Fibroblast of skin of left biceps (primary cell): ENCODE measurements at places on chromosomes 11 and 22.

DNA sequence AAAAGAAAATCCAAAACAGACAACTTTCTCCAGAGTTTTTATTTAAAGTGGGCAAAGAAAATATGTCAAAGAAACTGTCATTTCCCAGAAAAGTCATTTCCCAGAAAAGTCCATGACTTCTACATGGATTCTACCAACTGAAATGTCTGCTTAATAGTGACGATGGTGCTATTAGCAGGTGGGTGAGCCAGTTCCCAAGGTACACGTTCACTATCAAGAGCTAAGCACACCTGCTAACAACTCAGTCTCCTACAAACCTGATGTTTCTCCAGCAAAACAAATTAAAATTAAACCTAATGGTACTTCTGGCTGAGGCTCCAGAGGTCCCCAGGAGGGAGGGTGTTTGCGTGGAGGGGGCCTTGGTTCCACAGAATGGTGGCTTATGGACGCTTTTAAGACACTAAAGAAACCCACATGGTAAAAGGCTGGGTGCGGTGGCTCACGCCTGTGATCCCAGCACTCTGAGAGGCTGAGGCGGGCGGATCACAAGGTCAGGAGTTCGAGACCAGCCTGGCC lies 26.8 kb downstream of the POU2AF1 start:
- DNase-seq: no peak

DNA sequence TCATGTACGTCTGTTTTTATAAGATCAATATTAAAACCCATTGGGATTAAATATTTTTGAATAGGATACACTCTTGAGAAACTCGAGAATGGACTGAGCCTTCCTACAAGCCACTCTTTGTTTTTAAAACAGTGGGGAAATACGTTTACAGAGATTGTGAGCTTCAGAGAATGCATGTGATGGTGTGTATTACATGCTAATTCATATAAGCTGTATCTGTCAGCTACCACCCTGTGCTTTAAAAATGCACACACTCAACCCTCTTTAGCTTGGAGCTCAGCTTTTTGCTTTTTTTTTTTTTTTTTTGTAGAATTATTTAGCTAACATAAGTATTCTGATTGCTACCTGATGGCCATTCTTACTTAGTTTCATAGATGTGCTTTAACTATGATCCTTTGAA lies 46.3 kb upstream of the ASPHD2 start:
- no peak for DNase-seq

DNA sequence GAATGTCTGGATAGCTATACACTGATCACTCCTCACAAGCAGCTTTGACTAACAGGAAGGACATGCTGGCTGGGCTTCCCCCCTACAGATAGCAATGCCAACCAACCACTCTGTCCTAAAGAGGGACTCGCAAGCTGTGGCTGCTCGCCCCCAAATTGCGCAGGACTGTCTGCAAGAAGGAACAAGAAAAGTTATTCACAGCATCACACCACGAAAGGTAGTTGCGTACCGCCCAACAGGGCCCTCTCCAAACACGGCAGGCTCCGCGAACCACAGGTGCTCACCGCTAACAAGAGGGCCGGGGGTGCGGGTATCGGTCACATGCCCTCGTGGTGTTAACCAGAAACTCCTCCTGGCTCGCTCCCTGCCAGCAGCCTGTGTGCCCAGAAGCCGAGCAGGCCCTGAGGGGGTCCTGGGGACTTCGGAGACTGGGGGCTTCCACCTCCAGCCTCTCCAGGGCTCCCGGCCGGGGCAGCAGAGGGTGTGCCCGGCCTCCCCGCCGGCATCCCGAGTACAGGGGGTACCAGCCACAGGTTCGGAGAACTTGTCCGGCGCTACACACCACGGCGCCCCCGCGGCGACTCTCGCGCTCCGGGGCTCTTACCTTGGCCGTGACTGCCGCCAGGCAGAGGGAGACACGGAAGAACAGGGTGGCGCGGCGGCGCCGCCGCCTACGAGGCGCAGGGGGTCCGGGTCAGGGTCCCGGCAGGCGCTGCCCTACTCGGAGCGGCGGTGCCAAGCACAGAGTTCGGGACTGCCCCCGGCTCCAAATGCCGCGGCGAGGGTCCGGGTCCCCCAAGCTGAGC lies 682 bp downstream of the LARGE1 start:
- no peak for DNase-seq

- no peak for DNase-seq
Observed at GRCh38 chr11:11420191-11420898, 67.3 kb upstream of the CSNK2A3 start.

DNA sequence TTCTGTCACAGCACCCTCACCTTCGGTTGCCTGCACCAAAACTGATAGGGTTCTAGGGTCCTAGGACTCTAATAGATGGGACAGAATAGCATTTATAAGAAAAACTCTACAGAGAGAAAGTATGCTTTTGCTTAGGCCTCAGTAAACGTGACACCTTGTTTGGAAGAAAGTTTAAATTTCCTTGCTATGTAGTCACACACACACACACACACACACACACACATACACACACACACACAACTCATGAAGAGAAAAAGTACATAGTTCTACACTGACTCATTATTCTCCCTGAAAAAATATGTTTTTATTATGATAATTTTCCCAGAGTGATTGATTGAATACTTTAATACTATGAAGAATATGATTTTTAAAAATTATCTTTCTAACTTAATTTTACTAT lies 220.8 kb upstream of the SNX19 start:
- DNase-seq: peak; percentile 14

DNA sequence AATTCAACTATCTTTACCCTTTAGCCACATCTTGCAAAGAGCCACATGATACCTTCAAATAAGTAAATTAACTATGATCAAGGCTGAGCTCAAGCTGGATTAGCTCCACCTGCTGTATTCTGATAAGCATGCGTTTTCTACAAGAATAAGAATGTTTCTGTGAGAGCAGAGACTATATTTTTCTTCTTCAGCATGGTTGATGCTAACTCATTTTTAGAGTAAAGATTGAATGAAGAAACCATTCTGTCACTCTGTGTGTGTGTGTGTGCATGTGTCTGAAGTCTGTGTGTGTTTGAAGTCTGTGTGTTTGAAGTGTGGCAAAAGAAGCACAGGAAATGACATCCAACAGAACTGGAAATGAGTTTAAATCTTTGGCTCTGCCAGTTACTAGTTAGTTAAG lies 12.0 kb upstream of the LAYN start:
- no peak for DNase-seq

DNA sequence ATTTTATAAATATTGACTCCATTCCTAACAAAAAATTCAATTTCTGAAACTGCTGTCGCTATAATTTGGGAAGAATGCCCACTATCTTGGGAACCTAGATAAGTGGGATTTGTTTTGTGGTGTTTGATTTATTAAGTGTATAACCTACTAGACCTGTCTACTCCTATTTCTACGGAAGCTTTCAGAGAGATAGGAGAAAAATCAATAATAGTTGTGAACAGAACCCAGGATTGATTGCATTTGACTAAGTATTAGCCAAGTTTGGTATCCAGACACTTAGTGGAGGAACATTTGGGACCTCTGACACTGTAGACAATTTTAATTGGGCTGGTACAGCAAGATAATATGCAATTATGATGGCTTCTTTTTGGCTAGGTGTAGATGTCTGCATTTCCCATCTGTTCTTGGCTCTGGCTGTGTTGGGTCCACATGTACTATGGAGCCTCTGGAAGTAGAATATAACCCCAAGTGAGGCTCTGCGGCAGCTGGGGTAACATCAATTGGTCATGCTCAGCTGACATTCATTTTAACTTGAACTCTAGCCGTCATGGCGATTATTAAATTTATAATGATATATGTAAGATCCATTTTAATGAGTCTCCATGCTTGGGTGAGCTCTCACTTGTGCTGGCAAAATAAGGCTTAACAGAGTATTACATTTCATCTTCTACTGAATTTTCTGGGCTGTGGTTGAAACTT lies 111.5 kb upstream of the E2F8 start:
- no peak for DNase-seq

GRCh38 chr11:123239191-123240150 lies 44.4 kb upstream of the CLMP start:
- no peak for DNase-seq

- DNase-seq: no peak
Observed at GRCh38 chr11:62124186-62125113, 639 bp downstream of the INCENP start.

- no peak for DNase-seq
Observed at GRCh38 chr11:57349491-57350274, 11.5 kb downstream of the P2RX3 start.

- DNase-seq: peak; percentile 61
Observed at GRCh38 chr11:87444993-87445392, 407.3 kb downstream of the TMEM135 start.

GRCh38 chr11:65327021-65327420 lies 6.6 kb upstream of the DPF2 start:
- no peak for DNase-seq

- DNase-seq: no peak
Observed at GRCh38 chr22:40056559-40056958, 61.8 kb downstream of the FAM83F start.

DNA sequence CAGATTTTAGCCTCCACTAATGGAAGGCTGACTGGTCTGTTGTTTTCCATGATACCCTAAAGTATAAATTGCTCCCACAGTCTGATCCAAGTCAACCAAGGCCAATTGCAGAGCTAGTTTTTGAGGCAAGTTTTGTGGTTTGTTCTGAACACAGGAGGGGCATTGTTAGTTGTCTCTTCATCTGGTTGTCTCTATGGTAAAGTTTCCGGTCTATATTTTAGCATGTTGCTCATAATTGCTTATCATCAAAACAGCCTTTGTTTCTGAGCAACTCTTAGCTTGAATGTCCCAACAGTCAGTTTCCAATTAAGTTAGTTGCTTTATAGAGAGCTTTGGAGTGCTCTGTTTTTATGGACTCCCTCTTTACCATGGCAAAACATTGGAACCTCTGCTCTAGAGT lies 217.6 kb upstream of the CARD18 start:
- DNase-seq: no peak

DNA sequence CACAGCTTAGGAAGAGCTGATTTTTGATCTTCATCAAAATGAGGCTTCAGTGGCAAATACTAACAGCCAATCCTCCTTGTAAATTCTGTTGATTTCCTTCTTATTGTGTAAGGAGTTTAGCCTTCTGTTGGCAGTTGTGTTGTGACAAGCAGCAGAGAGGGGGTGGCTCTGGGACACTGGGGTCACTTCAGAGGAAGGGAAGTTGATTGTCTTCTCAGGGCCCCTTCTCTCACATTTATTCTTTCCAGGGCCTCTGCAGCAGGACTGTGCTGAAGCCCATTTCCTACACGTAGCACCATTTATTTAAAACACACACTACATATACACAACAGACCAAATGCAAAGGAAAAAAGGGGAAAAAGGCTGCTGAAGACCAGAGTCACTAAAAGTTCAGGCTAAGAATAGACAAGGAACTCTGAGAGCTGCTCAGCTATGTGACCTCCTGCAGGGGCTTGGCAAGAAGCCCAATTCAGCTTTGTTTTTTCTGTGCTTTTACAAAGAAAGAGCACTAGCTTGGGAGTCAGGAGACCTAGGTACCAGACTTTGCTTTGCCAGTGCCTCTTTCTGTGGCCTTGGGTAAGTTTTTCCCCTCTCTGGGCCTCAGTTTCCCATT lies 28.3 kb upstream of the UPB1 start:
- DNase-seq: no peak

- DNase-seq: peak; percentile 94
Observed at GRCh38 chr11:12552692-12553091, 121.5 kb upstream of the TEAD1 start.

DNA sequence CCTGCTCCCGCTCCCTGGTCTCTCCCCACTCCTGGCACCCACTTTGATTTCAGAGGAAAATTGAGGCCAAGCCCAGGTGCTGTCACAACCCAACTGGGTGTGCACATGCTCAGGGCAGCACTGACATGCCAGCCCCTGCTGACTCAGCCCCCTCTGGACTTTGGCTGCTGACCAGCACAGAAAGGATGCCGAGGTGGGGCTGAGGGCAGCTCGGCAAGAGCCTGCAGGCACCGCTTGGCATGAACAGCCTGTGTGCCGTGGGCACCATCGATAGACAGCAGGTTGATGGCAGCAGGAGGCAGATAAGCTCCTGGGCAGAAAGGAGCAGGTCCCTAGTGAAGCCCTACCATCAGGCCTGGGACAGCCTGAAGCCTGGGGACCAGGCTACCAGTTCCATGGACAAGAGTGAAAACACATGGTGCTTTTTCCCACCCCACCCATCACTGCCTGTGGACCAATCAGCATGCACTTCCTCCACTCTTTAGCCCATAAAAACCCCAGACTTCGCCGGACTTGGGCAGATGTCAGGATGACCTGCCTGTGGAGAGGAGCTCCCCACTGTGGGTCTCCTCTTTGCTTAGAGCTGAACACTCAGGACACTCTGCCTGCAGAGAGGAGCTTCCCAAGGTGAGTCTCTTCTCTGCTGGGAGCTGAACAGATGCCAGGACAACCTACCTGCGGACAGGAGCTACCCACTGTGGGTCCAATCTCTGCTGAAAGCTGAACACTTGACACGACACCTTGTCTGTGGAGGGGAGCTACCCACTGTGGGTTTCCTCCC lies 832.3 kb downstream of the DLG2 start:
- no peak for DNase-seq

- DNase-seq: no peak
Observed at GRCh38 chr11:88194990-88195389, 19.7 kb upstream of the RAB38 start.

- DNase-seq: no peak
Observed at GRCh38 chr11:130456286-130456685, 7.8 kb downstream of the ADAMTS15 start.

GRCh38 chr11:35089666-35090065 lies 49.3 kb upstream of the CD44 start:
- DNase-seq: no peak

GRCh38 chr11:111840143-111840542 lies 31.2 kb downstream of the ALG9 start:
- DNase-seq: no peak

GRCh38 chr11:102367364-102367763 lies 20.4 kb downstream of the BIRC2 start:
- no peak for DNase-seq

GRCh38 chr22:41535244-41535643 lies 9.0 kb downstream of the POLR3H start:
- no peak for DNase-seq

DNA sequence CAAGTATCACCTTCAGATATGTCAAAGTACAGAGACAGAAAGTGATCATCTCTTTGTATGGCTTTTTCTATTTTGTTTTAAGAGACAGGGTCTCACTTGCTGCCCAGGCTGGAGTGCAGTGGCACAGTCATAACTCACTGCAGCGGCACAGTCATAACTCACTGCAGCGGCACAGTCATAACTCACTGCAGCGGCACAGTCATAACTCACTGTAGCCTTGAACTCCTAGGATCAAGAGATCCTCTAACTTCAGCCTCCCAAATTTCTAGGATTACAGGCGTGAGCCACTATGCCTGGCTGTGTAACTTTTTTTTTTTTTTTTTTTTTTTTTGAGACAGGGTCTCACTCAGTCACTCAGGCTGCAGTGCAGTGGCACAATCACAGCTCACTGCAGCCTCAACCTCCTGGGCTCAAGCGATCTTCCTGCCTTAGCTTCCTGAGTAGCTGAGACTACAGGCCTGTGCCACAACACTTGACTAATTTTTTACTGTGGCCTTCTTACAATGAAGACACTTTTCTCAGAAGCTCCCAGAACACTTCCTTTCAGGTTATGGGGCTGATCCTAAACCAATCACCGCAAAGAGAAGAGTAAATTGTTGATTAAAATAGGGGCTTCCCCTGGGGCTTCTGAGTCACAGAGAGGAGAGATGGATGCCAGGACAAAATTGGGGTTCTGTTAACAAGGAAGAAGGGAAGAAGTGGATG lies 9.0 kb upstream of the HIKESHI start:
- DNase-seq: no peak

GRCh38 chr11:11788063-11788710 lies 53.6 kb upstream of the USP47 start:
- DNase-seq: no peak
